ENCODE measurements at places on chromosomes 6 and 20.
A peak's percentile ranks its signal among the peaks of the same experiment; 100 is the strongest.

- DNase-seq = no peak
Observed at GRCh38 chr6:14658030-14658429, 540.5 kb downstream of the CD83 start.

DNA sequence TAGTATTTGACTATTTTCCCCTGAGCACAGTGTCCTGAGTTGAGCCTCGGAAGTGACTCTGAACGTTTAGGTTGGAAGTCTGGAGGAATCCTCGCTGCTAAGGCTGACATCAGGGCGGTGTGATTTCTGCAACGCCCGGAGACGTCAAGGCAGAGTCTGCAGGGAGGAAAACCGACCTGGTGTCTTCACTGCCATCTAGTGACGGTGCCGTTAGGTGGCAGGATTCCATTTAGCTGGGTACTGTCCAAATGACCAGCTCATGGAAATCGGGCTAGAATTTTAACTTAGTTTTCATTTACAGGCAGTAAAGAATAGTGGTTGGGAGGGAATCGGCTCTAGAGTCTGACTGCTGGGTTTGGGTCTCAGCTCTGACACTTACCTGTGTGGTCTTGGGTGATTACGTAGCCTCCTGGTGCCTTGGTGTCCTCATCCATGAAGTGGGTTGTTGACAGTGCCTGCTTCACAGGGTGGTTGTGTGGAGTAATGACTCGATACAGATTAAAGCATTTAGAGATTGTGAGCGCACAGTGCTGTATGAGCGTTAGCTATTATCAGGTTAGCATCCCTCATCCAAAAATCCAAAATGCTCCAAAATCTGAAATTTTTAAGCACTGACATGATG is 35.0 kb downstream of the FOXF2 start:
- peak; percentile 39 for DNase-seq

- no peak for DNase-seq
Observed at GRCh38 chr6:45946887-45947286, 68.8 kb downstream of the CLIC5 start.

- no peak for DNase-seq
Observed at GRCh38 chr6:92979281-92979680, 440.1 kb downstream of the EPHA7 start.
